Substantia nigra (tissue), 51 donors: ENCODE measurements at places on chromosomes 7 and 10.

GRCh38 chr10:48336978-48337599, 30.6 kb downstream of the MAPK8 start:
- no peak for DNase-seq

DNA sequence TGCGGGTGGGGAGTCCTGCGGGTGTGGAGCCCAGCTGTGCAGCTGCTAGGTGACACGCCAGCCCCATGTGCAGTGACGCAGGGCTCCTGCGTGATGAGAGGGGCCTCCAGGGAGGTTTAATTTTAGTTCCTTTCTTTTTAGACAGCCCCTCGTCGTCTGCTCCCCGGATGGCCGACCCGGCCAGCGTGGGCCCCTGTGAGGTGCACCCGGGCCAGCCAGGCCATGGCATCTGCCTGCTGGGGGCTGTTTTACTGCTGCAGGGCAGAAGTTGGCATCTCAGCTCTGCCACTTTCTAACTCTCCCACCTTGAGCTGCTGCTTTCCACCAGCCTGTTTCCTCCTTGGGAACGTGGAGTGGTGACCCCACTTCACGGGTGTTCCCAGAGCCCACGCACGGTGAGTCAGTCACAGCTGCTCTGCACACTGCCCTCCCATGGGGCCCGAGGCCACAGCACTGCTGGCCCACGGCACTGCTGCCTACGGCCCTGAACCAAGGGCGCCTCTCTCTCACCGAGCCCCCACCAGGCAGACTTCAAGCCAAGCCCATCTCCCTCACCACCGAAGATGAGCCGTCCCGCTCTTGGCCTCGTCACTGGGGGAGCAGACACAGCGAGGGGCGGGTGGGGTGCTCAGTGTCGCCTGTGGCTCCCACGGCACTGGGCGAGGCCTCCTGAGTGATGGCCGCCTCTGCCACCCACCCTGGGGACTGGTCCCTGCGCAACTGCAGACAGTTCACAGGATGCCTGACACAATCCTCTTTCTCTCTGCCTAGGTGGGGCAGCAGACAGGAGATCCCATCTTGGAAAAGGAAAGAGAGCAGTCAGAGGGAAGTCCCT, 21.3 kb downstream of the CYP2W1 start:
- no peak for DNase-seq

DNA sequence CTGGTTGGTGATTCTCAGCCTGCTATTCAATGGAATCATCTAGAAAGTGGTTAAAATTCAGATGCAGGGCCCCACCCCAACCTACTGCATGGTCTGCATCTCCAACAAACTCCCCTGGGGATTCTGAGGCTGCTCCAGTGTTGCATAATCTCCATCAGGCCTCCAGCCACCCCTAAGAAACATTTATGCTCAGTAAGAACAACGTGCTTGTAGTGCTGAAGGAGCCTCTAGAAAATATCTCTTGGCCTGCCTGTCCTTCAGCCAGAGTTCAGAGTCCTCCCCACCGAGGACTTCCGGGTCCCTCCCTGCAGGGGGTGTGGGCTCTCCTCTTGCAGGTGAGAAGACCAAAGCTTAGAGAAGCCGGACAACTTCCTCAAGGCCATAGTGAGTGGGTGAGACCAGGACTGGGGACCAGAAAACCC, 159.8 kb downstream of the SH3PXD2A start:
- DNase-seq, result no peak

DNA sequence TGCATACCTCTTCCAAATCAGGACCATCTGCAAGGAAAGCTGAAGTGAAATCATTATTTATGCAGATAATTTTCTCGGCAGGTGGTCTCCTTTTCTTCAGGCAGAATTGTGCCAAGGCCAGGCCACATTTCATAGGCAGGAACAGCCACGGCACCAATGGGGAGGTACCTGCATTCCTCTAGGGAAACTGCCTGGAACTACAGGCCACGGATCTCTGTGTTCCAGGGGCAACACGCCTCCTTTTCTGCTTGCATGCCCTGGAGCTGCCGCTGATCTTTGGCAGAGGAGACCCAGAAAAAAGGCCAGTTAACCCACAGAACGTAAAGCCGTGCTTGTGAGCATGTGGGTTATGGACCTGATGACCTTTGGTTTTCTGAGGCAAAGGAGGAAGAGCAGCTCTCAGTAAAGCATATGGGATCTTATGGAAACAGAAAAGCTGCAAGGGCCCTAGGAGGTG, 111.2 kb upstream of the KIAA1217 start:
- no peak for DNase-seq
